ENCODE measurements at places on chromosomes 3 and 15.

DNA sequence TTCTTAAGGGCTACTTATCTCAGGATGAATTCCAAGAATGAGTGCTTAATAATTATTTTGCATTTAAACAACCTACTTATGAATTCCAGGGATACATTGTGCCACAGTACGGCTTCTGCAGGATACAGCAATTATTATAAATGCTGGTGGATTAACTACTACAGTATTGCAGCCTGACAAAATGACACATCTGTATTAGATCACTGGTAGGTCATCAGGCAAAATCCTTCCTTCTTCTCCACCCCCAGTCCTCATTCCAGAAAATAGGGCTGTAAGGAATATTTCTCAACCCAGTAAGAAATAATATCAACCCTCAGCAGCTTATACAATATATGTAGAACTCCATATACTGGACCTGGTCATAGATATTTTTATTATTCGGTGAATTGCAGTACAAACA is 79.3 kb upstream of the RORA start:
- no peak for DNase-seq

GRCh38 chr3:45742461-45743089 is 53.4 kb downstream of the SACM1L start:
- DNase-seq, result no peak

- no peak for DNase-seq
Measured at GRCh38 chr3:156664831-156665178, 9.6 kb upstream of the TIPARP start.

- DNase-seq, result peak; percentile 39
Measured at GRCh38 chr3:13477943-13478342, 2.2 kb upstream of the HDAC11 start.

- no peak for DNase-seq
Measured at GRCh38 chr3:196654006-196654734, 14.7 kb downstream of the NRROS start.

- DNase-seq, result no peak
Measured at GRCh38 chr15:66760968-66761725, 59.1 kb downstream of the SMAD6 start.

- DNase-seq, result no peak
Measured at GRCh38 chr15:75455982-75456531, 4.6 kb upstream of the SIN3A start.

DNA sequence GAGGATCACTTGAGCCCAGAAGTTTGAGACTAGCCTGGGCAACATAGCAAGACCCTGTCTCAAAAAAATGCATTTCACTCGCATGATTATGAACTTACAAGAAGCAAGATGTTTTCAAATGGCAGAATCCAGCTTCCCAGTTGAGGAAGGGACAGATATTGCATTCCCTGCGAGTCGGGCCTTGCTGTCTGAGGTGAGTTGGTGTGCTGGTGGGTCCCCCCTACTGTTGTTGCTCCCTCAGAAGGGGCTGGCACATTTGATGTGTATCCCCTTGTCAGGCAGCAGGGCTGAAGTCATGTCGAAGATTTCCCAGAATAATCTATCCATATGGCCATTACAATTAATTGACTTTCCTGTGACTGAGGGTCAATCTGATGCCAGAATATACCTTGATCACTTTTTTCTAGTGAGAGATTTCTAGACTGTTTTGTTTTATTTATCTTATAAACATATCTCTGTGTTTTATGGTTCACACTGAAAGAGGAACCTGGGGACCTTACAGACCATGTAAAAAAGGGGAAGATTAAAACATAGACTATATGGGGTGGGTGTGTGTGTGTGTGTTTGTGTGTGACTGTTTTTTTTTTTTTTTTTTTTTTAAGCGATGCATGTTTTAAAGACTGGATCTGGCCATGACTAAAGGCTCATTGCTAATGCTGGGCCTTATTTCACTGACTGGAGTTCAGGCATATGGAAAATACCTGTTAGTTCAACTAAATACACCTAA is 112.1 kb upstream of the MRPS22 start:
- no peak for DNase-seq

GRCh38 chr3:12479919-12480427 is 4.3 kb upstream of the TSEN2 start:
- no peak for DNase-seq

DNA sequence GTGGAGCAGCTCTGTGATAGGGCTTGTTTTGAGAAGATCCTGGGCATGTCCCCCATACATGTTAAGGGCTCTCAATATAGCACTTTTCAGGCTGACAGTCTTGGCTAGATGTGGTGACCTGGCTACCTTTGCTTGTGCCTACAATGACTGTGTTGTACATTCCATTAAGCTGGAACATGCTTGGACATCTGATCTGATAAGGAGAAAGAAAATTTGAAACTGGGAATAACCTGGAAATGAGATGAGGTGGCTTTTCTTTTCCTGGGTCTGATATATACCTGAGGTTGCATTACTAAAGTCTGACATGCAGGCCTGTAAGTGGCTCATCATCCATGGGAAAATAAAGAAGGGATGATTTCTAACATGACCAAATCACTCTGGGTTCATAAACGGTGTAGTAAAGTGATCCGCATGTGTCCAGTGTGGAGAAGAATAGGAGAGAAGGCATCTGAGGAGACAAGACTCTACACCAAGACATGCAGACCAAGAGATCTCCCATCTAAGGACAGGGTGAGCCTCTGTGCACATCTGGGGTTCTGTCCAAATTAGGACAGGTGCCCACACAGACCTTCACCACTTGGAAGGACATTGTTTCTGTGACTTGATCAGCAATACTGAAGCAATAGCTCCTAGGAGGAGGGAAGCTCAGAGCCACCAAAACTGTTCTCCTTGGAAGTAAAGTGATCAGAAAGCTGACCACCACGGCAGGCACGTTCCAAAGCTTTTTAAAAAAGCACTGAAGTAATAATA is 62.0 kb downstream of the KLHL6 start:
- DNase-seq, result no peak

GRCh38 chr3:171417813-171418212 is 42.4 kb downstream of the TNIK start:
- DNase-seq, result no peak

- DNase-seq, result no peak
Measured at GRCh38 chr3:42721690-42722089, 19.1 kb upstream of the HHATL start.

- DNase-seq, result no peak
Measured at GRCh38 chr3:4438296-4438695, 28.8 kb downstream of the SUMF1 start.

DNA sequence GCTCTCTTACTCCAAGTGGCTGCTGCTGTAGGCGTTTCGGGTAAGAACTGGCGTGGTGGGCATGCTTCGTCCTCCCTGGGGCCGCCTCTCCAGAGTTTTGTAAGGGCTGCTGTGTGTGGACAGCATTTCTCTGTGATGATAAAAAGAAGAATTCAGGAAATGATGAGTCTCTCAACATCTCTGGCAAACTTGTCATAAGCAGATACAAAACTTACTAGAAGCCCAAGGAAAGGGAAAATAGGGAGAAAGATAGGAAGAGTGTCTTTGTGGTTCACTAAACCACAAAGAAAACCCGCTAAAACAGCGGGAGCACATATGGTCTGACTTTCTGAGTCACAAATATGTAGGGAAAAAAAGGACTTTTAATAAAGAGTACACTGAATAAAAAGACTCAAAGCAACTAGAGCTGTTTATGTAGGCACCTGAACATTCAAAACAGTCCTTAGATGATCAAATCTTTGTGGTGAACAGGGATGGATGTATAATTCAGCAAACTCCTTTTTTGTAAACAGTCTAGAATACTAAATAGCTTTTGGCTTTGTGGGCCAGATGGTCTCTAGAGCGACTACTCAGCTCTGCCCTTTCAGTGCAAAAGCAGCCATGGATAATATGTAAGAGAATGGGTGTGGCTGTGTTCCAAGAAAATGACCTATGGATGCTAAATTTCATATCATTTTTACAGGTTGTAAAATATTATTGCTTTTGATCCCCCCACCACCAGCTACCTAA is 60.4 kb upstream of the LMOD3 start:
- DNase-seq, result no peak

GRCh38 chr15:27127815-27128570 is 157.0 kb downstream of the GABRG3 start:
- no peak for DNase-seq

Measured in anterior cingulate cortex (tissue), 58 donors.